ENCODE measurements at places on chromosomes 4 and X.

GRCh38 chrX:38817004-38817703, 15.9 kb downstream of the MID1IP1 start:
- peak; percentile 51 for DNase-seq

DNA sequence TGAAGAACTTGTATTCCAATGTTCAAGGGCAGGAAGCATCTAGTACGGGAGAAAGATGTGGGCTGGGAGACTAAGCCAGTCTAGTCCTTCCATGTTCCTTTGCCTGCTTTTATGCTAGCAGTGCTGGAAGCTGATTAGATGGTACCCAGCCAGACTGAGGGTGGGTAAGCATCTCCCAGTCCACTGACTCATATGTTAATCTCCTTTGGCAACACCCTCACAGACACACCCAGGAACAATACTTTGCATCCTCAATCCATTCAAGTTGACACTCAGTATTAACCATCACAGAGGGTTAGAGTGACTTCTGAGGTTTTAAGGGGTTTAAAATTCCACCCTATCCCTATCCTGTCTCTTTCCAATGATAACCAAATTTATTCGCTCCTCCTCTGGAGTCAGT, 6.5 kb downstream of the HMGN5 start:
- no peak for DNase-seq

GRCh38 chr4:76905521-76905920, 7.6 kb upstream of the SOWAHB start:
- DNase-seq: peak; percentile 72

GRCh38 chr4:58313444-58313843, 1203.3 kb upstream of the IGFBP7 start:
- no peak for DNase-seq

- DNase-seq: no peak
Observed at GRCh38 chr4:148782284-148782683, 340.1 kb upstream of the NR3C2 start.

DNA sequence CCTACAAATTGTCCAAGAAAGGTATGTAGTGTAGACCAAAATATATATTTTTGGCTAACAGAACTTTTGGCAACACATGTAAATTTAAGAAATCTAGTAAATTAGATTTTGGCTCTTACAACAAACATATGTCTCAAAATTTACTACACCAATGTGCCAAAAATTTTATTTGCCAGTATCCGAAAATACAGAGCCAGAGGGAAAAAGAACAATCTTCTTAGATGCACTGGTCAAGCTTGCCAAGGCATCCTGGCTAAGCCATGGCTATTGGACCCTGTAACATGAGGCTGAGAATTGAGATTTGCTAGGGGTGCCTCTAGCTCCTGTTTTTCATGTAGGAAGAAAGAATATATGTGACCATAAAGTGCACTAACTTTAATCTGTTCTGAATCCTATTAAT, 91.8 kb downstream of the GABRG1 start:
- no peak for DNase-seq

GRCh38 chr4:34731070-34731469, 1513.2 kb downstream of the ARAP2 start:
- peak; percentile 8 for DNase-seq

DNA sequence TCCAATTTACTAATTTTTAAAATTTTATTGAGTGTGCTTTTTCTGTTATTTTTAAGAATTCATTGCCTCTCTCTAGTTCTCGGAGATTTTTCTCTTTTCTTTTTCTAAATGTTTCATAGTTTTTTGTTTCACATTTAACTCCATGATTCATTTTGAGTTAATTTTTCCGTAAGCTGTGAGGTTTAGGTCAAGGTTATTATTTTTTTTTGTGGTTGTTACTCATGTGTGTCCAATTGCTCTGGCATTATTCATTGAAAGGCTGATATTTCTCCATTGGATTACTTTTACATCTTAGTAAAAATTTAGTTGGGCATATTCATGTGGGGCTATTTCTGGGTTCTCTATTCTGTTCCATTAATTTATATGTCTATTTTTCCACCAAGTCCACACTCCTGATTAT, 220.8 kb downstream of the MID1IP1 start:
- DNase-seq: no peak

DNA sequence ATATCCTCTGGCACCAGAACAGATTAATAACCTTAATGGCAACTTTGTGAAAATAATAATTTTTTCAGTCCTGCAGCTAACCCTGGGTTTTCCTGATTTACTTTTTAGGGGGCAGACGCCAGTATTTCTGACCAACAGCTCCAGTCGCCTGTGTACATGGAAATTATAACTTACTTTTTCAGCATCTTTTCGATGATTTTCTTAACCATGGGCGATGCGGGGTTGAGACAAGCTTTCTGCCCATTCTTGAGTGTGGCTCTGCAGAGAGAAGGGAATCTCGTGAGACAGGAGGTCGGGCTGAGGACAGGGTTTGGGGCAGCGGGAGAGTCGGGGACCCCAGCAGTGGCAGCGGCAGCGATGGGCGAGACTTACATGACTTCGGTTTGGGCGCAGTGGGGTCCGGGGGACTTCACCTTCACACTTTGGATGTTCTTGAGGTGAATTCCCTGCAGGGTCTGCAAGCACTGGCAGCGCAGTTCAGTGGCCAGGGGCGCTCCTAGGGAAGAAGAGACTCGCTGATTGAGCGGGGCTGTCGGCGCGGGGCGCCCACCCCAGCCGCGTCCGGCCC, 484 bp downstream of the CXCL2 start:
- DNase-seq: no peak

DNA sequence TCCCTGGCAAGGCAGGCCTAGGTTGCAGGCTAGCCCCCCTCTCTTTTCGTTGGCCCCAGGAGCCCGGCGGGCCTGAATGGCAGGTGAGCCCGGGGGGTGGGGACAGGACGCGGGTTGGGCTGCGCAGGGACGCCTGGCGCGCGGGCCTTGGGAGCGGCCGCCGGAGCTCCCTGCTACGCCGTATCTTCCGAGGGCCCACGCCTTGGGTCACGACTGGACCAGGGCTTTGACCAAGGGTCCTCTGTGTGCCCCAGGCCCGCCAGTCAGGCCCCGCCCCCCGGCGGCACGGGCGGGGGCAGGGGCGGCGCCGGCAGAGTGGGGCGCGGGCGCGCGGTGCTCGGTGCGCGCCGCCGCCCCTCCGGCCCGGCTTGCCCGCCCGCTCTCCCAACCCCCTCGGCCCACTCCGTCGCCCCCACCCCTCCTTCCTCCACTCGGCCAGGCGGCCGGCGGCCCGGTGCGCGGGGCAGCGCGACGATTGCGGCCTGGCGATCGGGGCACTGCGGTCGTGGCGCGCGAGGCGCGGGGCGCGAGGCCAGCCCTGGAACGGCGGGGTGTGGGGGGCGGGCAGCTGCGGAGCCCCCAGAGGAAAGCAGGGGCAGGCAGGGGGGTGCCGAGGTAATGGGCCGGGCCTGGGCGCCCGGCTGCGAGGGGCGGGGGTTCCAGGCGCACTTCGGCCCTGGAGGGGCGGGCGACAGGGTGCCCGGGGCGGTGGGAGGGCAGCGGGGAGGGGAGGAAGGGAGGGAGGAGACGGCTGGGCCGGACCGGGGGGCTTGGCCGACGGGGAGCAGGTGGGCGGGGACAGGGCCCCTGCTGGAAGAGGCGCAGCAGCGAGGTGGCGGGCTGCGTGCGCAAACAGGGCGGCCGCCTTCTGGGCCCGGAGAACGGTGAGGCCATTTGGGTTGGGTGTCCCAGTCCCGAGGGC, at the start of gene PRRG3:
PRRG3 (plus strand) TSS at position 798 of the 922 bp plus-strand sequence. CDS start 3,357 bp downstream, outside the sequence.
- no peak for DNase-seq

DNA sequence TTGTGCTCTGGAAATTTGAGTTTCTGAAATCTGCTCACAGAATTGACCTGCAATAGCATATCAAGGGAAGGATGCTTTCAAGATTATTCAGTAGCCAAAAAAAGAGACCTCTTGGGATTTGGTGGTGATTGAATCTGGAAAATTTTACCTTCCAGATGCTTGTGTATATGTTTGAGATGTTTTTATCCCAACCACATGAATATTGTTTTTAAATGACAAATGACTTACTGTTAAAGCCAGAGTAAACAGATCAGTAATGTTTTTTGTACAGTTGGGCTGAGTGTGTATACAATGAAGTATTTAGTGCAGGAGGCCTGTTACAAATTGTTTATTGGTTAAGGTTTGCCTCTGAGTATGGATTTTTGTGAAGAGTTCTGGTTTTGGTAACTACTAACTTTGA, 126.5 kb downstream of the CBR4 start:
- DNase-seq: peak; percentile 19

GRCh38 chrX:97616883-97617530, 733.3 kb downstream of the RPA4 start:
- peak; percentile 69 for DNase-seq

GRCh38 chr4:44661940-44662622, 10.7 kb upstream of the YIPF7 start:
- DNase-seq: no peak

GRCh38 chr4:140296335-140297220, 76.9 kb upstream of the SCOC start:
- DNase-seq: peak; percentile 91

GRCh38 chr4:113065629-113066028, 16.2 kb downstream of the ANK2 start:
- DNase-seq: no peak

- no peak for DNase-seq
Observed at GRCh38 chr4:40473578-40474388, 138.7 kb downstream of the CHRNA9 start.

DNA sequence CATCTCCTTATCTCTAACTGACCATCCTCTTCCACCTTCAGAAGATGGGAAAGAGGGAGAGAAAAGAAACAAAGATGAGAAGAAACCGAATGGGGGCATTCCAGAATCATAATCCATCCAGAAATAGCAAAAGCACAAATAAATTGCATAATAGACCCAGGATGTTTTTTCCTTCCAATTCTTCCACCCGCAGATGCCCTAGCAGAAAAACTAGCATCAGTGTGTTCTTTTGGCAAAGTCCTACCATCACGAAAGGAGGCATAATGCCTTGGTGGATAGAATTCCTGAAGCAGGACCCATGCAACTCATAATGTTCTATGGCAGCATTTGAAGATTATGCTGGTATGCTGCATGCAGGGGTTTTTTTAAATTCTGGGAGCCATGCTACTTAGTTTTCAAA, 279.2 kb downstream of the PPP3CA start:
- DNase-seq: no peak

- DNase-seq: peak; percentile 13
Observed at GRCh38 chrX:43953218-43953617, 20.0 kb downstream of the NDP start.

DNA sequence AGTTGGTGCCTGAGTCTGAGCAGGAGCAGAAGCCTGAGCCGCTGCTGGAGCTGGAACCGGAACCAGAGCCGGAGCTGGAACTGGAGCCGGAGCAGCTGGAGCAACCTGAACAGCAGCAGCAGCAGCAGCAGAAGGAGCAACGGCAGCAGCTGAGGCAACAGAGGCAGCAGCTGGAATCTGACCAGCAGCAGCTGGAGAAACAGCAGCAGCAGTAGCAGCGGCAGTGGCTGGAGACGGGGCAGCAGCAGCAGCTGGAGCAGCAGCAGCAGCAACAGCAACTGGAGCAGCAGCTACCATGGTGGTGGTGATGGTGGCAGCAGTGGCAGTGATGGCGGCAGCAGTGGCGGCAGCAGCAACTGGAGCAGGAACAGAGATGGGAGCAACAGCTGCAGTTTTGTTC, 61.5 kb downstream of the AMOT start:
- DNase-seq: no peak

DNA sequence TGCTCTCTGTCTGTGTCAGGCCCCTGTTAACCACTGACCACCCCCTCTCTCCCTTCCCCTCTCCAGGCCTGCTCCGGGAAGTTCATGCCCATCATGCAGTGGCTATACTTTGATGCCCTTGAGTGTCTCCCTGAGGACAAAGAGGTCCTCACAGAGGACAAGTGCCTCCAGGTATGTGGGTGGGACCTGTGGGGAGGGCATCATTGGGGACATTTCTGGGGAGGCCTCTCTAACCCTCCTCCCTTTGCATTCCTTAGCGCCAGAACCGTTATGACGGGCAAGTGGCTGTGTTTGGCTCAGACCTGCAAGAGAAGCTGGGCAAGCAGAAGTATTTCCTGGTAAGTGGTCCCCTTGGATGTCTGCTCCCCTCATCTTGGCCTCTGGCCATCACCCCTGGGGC, 9.2 kb downstream of the UBA1 start:
- DNase-seq: no peak

DNA sequence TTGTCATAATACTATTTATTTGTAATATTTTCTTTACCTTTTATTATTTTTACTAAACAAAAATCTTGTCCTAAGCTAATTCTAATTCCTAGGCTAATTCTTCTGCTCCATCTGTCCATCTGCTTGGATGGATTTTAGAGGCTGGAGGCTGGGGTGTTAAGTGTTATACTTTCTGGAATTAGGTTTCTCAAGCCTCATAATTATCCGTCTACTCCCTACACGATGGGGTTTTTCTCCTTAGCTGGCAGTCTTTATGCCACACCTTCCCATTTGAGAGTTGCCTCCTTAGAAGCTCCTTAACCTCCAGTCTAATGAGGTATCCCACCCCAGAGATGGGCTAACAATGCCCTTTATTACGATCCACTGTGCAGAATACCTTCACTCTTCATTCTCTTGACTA, 37.6 kb upstream of the LGI2 start:
- no peak for DNase-seq

DNA sequence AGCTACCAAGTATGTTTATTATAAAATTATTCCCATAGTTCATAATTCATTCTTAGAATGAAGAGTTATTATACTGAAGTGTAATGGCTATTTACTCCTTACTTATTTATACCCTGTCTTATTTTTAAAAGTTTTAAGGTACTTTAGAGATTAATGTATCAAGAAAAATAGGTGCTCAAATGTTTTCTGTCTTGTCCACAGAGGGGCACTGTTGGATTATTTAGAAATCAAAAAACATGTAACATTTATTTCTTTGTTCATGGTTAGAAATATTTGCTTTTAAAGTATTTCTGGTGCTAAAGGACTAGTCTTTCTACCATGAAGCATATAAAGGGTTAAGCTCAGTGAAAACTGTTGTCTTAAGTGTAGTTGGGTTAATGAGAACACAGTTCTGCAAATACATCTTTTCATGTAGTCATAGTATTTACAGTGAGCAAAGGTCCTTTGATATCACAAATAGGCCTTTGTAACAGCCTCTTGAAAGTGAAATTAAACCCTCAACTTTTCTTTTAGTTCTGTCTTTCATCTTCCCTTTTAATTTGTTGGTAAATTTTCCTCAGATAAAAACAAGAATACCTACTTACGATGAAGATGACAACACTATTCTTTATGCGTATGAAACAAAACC, 7.7 kb downstream of the SCML1 start:
- DNase-seq: no peak

GRCh38 chr4:113003841-113004240, 45.6 kb upstream of the ANK2 start:
- DNase-seq: peak; percentile 38

DNA sequence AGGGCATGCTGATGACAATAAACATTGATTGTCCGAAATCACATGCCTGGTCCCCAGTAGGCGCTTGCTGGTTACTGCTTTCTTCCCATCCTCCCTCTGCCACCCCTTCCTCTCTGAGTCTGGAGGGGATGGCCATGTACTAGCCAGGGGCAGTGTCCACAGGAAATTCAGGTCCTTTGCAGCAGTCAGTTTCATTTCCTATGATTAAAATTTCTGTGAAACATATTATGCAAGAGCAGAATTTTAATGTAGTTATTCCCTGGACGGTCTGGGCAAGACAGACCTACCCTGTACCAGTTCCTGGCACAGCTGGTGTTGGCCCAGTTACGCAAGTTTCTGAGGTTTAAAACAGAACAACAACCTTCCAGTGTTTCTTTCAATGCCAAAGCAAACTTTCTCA, 28.2 kb upstream of the TLR2 start:
- no peak for DNase-seq

Measured in EL (cell line).